ENCODE measurements at places on chromosomes 5 and 9.

DNA sequence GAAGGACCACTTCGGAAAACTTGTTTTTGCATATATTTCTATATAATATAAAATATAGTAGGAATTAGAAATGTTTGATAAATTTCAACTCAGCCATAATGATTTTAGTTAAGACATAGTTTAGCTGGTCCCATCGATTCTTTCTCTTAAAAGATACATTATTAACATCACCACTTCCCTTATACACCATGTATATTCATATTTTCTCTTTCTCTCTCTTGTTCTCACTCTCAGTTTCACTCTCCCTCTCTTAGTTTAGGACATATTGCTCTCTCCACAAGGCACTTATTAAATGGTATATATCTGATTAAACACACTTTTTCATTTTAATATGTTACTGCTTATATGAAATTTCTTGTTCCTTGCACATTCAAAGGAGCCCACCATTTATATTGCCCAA, 90.1 kb upstream of the RASEF start:
- DNase-seq: no peak

DNA sequence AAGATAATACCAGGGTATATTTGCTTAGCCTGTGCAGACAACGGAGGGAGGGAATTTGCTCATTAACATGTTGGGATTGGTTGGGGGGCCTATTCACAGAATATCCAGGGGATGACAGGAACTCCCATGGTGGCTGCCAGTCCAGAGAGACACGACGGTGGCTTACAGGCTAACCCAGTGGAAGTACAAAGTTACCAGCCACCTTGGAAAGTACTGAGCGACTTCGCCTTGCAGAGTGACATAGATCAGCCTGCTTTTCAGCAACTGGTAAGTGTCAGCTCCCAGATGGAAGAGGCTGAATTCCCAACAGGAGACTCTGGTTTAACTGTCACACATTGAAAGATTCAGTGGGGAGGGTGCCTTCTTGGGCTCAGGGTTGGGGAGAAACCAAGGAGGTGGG, 7.9 kb downstream of the ISL1 start:
- no peak for DNase-seq

- DNase-seq: no peak
Measured at GRCh38 chr5:168123631-168124528, 167.6 kb upstream of the WWC1 start.

GRCh38 chr5:32562843-32563242, 22.5 kb upstream of the SUB1 start:
- no peak for DNase-seq

DNA sequence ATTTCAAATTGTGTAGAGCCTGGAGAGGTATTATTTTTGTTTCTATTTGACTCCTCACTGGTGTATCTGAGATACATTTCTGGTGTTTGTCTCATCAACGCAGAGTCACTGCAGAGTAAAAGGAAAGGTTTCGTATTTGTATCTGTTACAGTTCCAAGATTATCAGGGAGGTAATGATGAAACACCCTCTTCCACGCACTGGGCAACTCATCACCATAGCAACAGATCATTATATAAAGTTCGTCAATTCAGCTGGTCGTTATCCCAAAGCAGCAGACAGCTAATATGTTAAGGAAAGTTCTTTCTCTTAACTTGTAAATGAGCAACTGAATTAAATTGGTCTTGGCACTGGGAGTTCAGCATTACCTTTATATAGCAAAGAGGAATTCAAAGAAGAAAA, 513.5 kb downstream of the MTRR start:
- DNase-seq: no peak

DNA sequence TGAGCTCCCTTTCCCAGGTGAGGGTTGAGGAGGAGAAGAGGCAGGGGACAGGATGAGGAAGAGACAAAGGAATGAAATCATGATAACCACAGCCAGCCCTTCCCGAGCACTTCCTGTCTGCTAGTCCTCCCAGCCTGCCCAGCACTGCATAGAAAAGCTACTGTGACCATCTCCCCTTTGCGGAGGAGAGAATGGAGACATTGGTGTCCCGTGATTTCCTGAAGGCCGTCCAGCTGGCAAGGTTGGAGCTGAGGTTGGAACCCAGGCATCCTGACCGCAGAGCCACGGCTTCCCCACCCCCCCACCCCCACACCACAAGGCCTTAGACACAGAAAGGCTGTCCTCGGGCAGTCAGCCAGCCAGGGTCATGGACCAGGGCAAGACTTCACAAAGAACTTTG, 131.1 kb upstream of the ICE1 start:
- DNase-seq: no peak

DNA sequence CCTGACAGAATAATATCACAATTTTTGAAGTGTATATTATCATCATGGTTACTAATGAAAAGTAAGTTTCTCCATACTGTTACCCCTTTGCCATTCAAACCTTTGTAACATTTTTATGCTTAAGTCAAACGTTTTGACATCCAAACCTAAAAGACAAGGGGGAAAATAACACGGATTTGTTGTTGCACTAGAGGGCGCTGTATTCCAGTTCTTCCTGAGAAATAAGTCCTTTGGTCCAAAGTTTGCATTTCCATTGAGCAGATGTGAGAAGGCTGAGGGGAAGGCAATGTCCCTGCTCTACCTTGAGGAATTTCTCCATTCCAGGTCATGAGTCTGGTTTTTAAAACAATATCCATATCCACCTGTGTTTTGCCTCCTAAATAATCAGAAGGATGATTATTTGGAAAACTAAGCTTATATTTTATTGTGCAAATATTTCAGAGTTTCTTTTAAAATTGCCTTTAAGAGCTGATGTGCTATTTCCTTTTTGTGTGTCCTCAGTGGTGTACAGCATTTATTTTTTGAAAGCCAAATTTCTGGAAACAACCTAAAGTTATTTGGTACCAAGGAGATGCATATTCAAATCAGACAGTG, 9.7 kb downstream of the LECT2 start:
- no peak for DNase-seq

- no peak for DNase-seq
Measured at GRCh38 chr5:120464627-120465435, 731 bp downstream of the PRR16 start.

GRCh38 chr5:77239126-77239741, 28.8 kb downstream of the PDE8B start:
- DNase-seq: no peak

GRCh38 chr5:154647761-154648145, 107.4 kb upstream of the LARP1 start:
- no peak for DNase-seq

DNA sequence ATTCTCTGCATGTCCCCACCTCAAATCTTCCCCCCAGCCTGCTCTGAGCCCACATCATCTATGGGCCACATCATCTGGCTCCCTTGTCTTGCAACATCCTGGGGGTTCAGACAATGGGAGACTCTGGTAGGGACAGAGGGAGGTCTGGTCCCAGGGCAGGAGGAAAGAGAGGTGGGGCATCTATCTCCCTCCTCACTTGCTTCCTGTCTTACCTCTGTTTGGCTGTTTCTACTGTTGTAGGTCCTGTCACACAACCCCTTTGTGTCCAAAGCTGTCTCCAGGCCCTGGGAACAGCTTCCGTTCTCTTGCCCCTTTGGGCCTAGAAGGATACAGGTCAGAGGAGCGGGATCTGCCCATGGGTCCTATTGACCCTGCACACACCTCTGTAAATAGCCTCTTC, 227.2 kb downstream of the NSG2 start:
- DNase-seq: no peak

DNA sequence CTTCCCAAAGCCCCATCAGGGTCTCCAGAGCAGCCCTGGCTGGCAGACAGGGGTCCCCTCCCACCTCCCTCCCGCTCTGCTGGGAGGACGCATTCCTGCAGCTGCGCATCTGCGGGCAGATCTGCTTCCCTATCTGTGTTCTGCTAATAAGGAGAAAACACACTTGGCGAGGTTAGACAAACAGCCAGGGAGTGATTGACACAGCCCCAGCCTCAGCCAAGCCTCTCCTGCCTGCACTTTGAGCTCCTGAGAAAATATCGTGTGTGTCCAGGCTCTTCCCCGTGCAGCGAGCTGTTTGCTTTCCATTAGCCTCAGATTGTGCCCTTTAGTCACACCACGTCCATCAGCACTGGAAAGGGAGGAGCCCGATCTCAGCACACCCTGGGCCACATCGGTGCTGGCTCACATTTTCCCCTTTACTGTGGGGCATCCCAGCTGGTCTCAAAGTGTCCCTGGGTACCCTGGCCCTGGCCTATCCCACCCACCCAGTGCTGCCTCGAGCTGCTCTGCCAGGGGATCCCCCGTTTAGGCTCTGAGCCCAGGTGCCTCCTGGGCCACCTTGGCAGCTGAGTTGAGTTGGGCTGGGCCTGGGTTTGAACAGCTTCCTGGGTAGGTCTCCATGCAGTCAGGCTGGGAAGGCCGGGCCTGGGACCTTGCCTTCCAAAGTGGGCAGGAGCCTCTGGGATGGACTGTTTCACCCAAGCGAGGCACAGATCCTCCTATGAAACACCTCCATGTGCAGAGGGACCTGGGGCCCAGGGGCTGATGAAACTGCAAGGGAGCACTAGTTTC, 61.1 kb downstream of the BARX1 start:
- no peak for DNase-seq

DNA sequence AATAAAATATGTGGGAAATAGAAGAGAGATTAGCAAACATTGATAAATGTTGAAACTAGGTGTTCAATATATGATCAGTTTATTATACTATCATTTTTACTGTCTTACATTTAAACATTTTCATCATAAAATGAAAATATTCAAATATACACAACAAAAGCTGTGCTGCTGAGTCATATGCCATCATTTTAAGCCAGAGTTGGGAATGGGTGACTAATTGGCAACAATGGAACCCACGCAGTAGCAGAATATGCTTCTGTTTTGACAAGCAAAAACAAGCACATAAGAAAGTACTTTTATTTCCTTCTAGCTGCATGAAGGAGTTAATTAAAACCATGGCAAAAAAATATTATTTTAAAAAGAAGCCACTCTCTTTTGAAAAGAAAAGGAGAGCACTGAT, 340.0 kb upstream of the EDIL3 start:
- no peak for DNase-seq

- no peak for DNase-seq
Measured at GRCh38 chr5:135710045-135710675, 124.3 kb upstream of the SLC25A48 start.

- no peak for DNase-seq
Measured at GRCh38 chr9:133787754-133788025, 49.5 kb upstream of the SARDH start.

DNA sequence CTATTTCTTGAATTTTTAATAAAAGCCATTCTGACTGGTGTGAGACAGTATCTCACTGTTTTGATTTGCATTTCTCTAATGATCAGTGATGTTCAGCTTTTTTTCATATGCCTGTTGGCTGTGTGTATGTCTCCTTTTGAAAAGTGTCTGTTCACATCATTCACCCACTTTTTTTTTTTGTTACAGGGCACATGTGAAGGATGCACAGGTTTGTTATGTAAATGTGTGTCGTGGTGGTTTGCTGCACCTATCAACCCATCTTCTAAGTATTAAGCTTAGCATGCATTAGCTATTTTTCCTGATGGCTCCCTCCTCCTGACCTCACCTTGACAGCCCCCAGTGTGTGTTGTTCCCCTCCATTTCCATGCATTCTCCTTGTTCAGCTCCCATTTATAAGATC, 39.3 kb upstream of the IFNE start:
- DNase-seq: no peak

- DNase-seq: no peak
Measured at GRCh38 chr5:66342341-66342880, 198.3 kb downstream of the SREK1 start.

- no peak for DNase-seq
Measured at GRCh38 chr5:135997673-135998335, 31.0 kb upstream of the TGFBI start.

DNA sequence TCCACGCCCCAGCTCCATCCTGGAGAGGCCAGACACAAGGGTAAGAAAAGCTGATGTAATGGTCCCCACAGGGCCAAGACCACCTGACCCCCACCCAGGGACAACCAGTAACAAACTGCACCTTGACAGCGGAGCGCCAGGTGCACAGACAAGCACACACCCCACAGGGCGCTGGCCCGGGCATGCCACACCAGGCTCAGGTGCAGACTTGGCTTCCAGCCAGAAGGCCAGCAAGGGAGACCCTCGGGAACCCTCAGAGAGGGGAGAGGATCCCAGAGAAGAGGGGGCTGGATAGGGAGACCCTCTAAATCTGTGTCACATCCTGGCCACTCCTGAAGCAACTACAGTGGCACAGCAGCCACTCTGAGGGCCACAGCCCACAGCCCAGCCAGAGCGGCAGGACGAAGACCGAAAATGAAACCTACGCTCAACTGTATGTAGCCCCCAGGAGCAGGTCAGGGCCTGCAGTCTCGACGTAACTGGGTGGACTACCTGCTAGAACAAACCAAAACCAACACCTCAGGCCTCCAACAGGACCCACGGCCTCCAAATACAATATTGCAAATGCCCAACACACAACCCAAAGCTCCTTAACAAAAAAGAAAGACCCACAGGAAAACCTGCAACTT, 18.5 kb downstream of the CAMSAP1 start:
- DNase-seq: no peak

GRCh38 chr9:113966394-113966793, 90.3 kb downstream of the ZNF618 start:
- DNase-seq: no peak

DNA sequence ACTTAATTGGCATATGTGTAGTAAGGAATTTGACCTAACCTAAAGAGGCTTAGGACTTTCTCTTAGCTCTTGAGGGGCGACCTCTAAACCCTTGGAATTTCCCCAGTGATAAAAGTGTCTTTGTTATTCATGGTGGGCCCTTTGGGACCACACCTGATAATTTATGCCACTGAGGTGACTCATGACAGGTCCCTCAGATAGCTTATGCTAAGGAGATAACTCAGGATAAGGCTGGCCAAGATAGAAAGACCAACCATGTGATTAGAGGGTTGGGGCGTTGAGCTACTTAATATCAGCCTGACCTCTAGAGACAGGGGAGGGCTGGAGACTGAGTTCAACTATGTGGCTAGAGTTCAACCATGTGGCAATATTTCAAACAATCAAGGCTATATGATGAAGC, 218.1 kb downstream of the AP3B1 start:
- DNase-seq: no peak

GRCh38 chr5:31362931-31363568, 168.8 kb downstream of the DROSHA start:
- no peak for DNase-seq

GRCh38 chr9:73738741-73739530, 587.3 kb downstream of the ANXA1 start:
- DNase-seq: no peak

- DNase-seq: no peak
Measured at GRCh38 chr5:1658665-1659064, 134.9 kb upstream of the LPCAT1 start.

GRCh38 chr9:83433846-83434245, 104.4 kb downstream of the FRMD3 start:
- no peak for DNase-seq

DNA sequence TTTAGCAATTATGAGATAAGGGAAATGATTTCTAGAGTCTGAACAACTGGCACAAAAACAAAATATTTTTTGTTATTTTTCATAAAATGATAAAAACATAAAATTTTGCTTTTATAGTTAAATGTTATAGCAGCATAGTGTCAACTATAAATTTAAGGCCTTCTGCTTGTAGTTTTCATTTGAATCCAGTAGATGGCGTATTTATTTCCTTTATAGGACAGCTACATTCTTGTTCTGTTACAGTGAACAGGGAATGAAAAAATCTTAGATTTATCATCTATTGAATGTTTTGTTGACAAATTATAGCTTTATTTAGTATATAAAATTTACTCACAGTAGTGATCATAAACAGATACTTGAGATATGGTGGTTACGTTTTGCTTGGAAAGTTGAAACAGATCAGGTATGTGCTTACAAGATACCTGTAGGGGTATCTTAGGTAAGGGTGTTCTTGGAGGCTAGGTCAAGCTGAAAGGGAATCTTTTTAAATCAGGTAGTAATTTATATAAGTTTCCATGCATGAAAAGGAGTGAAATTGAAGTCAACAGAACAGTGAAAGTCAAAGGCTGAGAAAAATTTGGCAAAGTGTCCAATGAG, 239.3 kb upstream of the GRIN3A start:
- no peak for DNase-seq
